ENCODE measurements at places on chromosomes 6 and 20.

GRCh38 chr6:90467546-90467945 lies 119.3 kb downstream of the MAP3K7 start:
- no peak for DNase-seq

- no peak for DNase-seq
Measured at GRCh38 chr6:64736421-64736950, 970.5 kb downstream of the EYS start.

DNA sequence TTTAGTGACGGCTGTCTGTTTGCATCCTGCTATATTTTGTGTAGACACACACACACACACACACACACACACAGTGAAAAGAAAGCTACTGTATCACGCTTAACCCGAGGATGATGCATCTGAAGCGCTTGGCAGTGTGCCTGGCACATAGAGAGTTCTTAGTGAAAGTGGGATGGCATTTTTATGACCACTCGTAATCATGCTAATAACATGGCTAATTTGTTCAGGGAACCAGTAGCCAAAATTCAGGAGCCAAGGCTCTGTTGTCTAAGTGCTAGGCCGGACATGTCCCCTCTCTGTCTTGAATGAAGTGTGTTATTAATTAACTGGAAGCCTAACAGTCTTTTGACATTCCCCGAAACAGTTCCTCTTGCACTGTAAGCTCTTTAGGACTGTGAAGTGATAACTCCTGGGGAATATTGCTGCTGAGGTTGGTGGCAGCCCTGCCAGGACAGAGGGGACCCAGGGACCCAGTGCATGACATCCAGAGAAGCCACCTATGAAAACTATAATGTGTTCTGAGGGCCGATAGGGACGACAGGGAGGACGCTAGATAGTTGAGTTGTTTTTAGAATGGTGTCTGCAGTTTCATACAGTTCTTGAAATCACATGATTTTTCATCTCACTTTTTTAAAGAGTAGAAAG lies 45.0 kb upstream of the IRF4 start:
- no peak for DNase-seq

DNA sequence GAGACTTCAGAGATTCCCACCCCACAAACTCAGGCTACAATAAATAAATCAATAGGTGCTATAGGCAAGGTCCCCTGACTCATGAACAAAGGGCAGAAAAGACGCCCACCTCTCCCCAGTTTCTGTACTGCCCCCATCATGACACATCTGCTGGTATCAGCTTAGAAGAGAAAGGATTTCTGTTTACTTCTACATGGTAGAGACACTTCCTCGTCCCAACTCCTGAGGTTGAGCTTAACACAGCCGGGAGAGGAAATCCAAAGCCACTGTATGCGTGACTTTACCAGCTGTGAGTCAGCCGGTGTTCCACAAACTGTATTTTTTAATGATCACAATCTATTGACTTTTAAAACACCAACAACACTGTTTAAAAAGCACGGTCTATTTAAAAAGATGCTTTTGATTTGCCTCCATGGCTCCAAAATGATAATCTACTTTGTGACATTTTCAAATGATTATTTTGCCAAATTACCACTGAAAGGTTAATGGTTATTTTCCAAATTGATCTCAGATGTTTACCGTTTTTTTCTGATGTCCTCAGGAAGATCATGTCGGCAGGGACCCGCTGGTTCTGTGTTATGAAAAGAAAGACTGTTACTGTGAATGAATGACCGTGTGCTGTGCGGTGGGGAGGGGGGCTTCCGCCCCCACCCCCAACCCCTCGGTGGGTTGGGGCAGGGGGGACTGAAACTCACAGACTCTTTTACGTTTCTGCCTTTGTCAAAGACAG lies 72.5 kb downstream of the ATP9A start:
- peak; percentile 88 for DNase-seq

DNA sequence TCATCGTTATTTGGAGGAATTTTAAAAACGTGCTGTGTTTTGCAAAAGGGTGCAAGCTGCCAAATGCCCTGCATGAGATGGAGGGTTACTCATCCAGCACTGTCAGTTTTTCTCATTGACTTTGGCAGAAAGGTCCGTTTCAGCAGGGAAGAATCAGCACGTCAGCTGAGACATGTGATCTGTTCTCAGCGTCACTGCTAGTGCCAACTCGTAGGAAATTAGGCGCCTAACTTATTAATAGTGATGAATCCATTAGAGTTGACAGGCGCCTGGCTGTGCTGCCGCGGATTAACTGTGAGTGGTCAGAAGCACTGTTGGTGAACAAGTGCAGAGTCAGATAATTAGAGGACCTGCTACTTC lies 175.5 kb upstream of the FOXQ1 start:
- no peak for DNase-seq
